ENCODE measurements at places on chromosomes 2 and 18.

- no peak for DNase-seq
Measured at GRCh38 chr18:10923551-10924070, 225.8 kb downstream of the PIEZO2 start.

DNA sequence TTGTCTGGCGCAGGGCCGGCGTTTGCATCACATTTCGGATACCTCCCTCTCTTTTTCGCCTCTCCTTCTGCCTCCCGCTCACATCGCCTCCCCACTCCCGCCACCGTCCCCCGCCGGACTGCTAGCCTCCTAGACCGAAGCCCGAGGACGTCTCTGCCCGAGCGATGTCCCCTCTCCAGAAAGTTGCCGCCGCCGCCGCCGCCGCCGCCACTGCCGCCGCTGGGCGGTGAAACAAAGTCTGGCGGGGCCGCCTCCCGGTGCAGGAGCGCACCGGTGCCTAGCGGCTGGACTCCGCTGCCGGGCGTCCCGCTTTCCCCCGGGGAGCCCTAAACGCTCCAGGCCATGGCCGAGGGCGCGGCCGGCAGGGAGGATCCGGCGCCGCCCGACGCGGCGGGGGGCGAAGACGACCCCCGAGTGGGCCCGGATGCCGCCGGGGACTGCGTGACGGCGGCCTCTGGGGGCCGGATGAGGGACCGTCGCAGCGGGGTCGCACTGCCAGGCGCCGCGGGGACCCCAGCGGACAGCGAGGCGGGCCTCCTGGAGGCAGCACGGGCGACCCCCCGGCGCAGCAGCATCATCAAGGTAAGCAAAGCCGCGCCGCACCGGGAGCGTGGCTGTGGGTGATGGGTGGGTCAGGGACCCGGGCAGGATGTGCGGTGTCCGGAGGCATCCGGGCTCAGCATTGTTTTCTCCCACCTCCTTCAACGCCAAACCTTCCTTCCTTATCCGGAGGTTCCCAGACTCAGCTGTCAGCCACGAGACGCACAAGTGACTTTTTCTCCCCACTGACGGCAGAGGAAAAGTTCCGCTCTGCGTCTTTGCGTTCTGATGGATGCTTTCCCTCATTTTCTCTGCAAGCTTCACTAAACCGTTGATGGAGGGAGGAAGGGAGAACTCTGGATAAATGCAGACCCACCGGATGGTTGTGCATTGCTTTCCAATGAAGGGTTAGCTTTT is 643 bp downstream of the PLCL1 start:
- DNase-seq: no peak

GRCh38 chr2:161961061-161961460 is 113.0 kb downstream of the DPP4 start:
- DNase-seq: no peak

GRCh38 chr18:10285283-10285640 is 169.2 kb upstream of the APCDD1 start:
- DNase-seq: no peak

DNA sequence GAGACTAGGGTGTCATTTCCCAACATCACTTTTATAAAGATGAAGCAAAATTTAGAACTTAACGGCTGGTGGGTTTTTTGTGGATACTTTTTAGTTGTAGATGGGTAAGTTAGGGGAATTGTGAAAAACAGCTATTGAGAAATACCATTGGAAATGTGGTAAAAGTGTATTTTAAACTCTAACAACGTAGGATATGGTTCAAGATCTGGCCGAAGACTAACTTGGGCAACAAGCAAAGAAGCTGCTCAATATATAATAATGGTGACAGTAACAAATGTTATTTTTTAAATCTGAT is 1.6 kb downstream of the DNAH7 start:
- DNase-seq: no peak

GRCh38 chr2:12170121-12170520 is 423.7 kb downstream of the LPIN1 start:
- DNase-seq: no peak

- DNase-seq: no peak
Measured at GRCh38 chr2:223102450-223102849, 50.5 kb downstream of the KCNE4 start.

GRCh38 chr18:25187521-25188192 is 164.3 kb downstream of the ZNF521 start:
- DNase-seq: no peak

- DNase-seq: no peak
Measured at GRCh38 chr2:172252154-172252553, 149.5 kb upstream of the DLX2 start.

DNA sequence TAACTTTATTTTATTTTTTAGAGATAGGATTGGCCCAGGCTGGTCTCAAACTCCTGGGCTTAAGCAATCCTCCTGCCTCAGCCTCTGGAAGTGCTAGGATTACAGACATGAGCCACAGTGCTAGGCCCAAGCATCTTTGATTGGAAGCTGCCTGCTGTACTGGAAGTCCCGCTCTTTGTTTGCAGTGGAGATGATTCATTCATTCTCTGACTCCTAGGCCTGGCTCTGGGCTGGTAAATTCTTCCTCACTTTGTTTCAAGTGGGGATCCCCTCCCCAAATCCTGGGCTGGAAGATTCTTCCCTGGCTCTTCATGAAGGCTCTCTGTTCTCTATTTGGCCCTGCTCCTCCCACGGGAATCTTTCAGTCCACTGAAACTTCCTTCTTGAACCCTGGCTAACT is 81.9 kb downstream of the NEURL3 start:
- no peak for DNase-seq

- no peak for DNase-seq
Measured at GRCh38 chr2:122478117-122478516, 722.7 kb downstream of the TSN start.

DNA sequence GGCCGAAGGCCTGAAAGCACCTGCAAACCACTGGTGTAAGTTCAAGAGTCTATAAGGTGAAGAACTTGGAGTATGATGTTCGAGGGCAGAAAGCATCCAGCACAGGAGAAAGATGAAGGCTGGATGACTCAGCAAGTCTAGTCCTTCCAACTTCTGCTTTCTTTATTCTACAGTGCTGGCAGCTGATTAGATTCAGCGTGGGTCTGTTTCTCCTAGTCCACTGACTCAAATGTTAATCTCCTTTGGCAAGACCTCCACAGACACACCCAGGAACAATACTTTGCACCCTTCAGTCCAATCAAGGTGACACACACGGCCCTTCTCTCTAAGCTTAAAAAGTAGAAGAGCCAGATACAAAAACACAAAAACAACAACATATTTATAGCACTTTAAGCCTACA is 43.4 kb downstream of the NMS start:
- peak; percentile 24 for DNase-seq

- DNase-seq: no peak
Measured at GRCh38 chr2:111227716-111228141, 107.0 kb downstream of the BCL2L11 start.

DNA sequence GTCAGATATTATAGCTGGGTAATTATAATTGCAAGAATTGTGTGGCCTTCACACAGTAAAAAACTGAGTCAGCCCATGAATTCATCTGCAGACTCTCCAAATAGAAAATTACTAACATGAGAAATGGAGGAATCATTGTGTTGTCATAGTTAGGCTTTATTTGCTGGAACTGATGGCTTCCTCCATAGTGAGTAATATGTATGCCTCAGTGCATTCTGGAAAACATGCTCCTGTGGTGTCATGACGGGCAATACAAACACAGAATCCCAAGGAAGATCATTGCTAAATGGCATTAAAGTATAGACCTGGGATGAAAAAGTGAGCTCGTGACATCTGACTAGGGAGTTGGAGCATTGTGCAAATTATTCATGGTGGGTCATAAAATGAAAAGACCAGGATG is 23.6 kb upstream of the NMS start:
- no peak for DNase-seq

GRCh38 chr18:10247742-10248082 is 206.7 kb upstream of the APCDD1 start:
- no peak for DNase-seq

DNA sequence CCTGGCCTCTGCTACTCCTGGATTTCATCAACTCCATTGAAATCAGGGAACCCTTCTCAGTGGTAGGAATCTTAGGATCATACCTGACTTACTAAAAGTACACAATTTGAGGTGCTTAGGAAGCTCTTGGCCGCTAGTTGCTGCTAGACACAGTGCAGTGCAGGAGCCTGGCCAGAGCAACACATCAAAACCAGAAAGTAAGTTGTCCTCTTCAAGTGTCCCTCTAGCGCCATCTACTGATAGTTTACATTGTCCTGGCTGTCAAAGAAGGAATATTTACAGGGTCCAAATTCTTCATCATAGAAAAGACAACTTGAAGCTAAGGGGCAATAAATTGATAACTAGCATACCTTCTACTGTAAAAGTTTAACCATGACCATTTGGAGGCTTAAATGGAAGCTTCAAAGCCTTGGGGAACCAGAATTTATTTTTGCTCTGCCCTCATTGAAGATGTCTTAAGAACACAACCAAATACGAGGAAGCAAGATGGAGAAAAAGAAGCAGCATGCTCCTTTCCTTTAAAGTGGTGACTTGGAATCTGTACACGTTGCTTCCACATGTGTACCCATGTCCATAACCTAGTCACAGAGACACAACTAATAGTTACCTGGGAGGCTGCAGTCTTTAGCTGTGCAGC is 889.1 kb upstream of the GCFC2 start:
- peak; percentile 94 for DNase-seq

DNA sequence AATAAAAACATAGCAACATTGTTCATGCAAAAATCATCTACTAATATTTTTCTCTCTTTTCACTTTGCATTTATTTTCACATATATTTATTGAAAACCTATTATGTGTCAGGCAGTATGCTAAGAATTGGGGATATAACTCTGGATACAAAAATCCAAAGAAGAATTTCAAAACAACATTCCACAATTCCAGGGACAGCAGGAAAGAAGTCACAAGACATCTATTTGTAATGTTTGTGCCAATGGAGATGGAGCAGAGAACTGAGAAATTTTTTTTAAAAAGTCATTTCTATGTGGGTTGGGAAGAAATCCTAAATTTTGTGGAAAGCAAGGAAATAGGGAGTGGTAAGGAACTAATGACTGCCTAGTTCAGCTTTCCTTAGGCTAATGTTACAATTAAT is 128.6 kb upstream of the TLK1 start:
- DNase-seq: no peak

- DNase-seq: no peak
Measured at GRCh38 chr18:45373286-45373880, 241.9 kb upstream of the SLC14A2 start.

DNA sequence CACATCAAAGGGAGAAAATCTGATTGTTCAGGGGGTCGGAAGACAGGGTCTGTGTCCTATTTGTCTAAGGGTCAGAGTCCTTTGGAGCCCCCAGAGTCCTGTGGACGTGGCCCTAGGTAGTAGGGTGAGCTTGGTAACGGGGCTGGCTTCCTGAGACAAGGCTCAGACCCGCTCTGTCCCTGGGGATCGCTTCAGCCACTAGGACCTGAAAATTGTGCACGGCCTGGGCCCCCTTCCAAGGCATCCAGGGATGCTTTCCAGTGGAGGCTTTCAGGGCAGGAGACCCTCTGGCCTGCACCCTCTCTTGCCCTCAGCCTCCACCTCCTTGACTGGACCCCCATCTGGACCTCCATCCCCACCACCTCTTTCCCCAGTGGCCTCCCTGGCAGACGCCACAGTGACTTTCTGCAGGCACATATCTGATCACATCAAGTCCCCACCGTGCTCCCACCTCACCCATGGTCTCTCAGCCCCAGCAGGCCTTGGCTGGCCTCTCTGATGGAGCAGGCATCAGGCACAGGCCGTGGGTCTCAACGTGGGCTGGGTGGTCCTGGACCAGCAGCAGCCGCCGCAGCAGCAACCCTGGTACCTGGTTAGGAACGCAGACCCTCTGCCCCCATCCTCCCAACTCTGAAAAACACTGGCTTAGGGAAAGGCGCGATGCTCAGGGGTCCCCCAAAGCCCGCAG is 3.8 kb downstream of the PROC start:
- no peak for DNase-seq

DNA sequence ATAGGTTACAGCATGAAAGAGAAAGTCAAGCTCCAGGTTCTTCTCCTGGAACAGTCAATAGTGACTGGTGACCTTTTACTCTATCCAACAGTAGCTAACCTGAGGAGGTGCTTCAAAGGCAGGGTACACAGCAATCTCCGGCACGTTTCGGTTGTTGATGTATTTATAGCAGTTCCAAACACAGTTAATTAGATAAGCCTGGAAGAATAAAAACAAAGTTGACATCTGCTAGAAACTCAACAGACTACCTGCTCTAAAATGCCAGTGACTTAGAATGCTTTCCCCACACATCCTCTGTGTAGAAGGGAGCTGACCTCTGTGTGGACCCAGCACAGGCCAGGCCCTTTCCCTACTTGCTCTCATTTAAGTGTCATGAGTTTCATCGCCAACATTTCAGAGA is 17.2 kb downstream of the LAPTM4A start:
- DNase-seq: no peak

- DNase-seq: no peak
Measured at GRCh38 chr18:12968619-12969018, 20.8 kb downstream of the SEH1L start.

DNA sequence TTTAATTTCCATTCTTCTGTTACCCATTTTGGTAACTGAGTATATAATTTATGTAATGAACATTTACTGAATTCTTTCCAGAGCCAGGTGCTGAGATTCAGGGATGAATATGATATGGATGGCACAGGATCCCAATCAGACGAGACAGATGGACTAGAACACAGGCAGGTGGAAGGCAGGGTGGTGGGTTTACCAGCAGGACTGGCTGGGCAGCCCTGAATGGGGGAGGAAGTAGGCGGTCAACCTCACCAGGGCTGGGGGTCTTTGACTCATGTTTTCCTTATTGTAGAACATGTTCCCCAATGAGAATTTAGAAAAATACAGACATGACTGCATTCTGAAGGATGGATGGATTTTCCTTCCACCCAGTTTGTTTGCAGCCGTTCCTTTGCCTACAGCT is 80.3 kb downstream of the CIB4 start:
- no peak for DNase-seq

GRCh38 chr2:191436368-191437055 is 191.3 kb downstream of the MYO1B start:
- DNase-seq: peak; percentile 10

DNA sequence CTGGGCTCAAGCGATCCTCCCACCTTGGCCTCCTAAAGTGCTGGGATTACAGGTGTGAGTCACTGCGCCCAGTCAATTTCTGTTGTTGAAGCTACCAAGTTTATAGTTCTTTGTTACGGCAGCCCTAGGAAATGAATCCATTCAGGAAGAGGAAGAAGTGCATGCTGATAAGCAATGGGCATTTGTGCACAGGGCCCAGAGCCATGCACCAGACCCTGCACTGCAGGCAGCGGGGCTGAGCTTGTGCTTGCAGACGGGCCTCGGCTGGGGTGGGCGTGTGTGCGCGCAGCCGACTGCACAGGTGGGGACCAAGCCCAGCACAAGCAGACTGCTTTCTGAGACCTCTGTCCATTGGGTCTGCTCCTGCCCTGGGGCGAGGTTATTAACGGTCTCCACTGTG is 144.6 kb downstream of the CABLES1 start:
- DNase-seq: no peak

- DNase-seq: no peak
Measured at GRCh38 chr2:162747021-162747420, 91.5 kb downstream of the KCNH7 start.

- no peak for DNase-seq
Measured at GRCh38 chr2:7559791-7560190, 642.6 kb downstream of the RNF144A start.

- DNase-seq: no peak
Measured at GRCh38 chr2:174606336-174606735, 8.7 kb upstream of the WIPF1 start.

Data from NAMALWA (cell line).